NCI-H187 treated with DMSO at 0.1 percent for 48 hours (cell line): ENCODE measurements at places on chromosomes 3 and 15.

DNA sequence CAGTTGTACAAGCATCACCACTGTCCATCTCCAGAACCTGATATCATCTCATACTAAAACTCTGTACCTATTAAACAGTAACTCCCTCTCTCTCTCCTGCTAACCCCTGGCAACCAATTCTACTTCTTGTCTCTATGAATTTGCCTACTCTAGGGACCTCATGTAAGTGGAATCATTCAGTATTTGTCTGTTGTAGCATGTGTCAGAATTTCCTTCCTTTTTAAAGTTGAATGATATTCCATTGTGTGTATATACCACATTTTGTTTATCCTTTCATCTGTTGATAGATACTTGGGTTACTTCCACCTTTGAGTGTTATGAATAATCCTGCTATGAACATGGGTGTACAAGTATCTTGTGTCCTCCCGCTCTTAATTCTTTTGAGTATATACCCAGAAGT, 16.6 kb downstream of the ZNF592 start:
- no peak for DNase-seq

DNA sequence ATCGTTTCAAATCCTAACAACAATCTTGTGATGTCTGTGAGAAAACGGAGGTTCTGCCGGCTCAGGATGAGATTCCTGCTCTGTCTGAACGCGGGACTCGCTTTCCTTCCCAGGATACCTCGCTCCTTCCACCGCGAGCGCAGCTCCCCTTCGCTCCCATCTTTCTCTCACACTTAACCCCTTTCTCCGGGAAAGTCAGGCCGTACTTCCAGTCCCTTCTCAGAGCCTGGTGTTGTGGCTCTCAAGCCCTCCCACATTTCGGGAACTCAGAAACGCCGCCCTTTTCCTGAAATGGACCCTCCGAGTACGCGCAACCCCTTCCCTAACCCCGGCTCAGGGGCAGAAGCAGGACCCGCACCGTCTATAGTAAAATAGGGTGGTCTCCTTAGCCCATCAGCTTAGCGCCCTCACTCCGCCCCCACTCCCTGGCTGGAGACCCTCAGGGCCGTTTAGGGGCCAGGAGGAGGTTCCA, 378 bp upstream of the FEM1B start:
- no peak for DNase-seq

DNA sequence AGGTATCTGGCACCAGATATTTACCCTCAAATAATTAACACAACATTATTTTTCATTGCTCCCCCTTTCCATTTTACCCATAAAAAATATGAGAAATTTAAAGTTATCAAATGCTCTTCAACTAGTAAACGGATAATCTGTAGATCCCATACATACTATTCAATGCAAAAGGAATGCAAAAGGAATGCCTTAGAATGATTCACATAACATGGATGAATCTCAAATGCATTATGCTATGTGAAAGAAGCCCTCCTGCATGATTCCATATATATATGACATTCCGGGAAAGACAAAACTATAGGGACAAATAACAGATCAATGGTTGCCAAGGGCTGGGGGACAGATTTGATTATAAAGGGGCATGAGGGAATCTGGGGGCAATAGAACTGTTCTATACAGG, 195.7 kb downstream of the STT3B start:
- no peak for DNase-seq

- no peak for DNase-seq
Measured at GRCh38 chr3:20857636-20858035, 671.6 kb upstream of the SGO1 start.

GRCh38 chr3:7484636-7485035, 623.7 kb downstream of the GRM7 start:
- no peak for DNase-seq

DNA sequence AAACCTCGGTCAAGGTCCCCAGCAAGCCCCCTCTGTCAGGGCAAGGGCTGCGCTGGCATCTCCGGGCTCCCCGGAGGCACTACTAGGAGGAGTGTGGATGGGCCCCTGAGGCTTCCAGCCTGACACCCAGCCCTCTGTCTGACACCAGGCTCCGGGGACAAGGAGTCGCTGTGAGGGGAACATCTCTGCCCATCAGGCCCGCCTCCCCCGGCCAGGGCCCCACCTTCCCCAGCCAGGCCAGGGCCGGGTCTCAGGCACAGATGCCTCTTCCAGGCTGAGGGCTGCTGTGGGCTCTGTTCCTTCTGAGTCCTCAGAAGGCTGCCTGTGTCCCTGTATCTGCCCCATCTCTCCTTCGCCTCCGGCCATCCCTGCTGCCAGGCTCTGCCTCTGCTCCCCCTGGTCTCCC, 15.8 kb downstream of the CSPG4 start:
- no peak for DNase-seq

GRCh38 chr15:32994810-32995424, 199.6 kb downstream of the FMN1 start:
- DNase-seq, result no peak

GRCh38 chr3:122301063-122301462, 24.0 kb upstream of the CSTA start:
- DNase-seq, result no peak

DNA sequence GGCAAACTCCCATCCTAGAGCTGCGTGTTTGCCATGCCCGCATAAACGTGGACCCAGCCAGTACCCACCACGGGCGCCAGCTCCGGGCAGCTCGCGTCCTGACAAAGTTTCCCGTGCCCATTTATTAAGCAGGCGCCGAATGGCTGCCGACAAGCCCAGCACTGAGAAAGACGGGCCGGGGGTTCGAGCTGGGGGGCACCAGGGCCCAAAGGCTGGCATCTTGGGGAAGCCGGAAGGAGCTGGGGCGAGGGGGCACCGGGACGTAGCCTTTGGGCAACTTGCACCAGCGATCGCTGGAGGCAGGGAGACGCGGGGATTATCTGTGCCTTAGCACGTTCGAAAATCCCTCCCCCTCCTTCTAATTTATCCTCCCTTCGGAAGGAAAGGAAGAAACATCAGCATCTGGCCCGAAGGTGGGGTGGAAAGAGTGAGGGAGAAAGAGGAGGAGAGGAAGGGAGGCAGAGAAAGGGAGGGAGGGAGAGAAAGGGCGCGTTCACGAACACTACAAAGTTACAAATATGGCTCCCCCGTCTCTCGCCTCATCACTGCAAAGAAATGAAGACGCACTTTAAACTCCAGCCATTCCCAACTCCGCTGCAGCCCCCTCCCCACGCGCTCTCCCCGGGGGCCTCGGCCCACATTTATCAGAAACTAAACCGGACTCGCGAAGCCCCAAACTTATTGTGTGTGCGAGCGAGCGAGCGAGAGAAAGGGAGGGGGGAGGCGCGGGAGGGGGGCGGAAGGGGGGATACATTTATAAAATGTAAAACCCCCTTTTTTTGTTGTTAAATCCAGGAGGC, 1.0 kb downstream of the ANP32A start:
- no peak for DNase-seq

- no peak for DNase-seq
Measured at GRCh38 chr3:64815789-64816188, 128.0 kb upstream of the ADAMTS9 start.

DNA sequence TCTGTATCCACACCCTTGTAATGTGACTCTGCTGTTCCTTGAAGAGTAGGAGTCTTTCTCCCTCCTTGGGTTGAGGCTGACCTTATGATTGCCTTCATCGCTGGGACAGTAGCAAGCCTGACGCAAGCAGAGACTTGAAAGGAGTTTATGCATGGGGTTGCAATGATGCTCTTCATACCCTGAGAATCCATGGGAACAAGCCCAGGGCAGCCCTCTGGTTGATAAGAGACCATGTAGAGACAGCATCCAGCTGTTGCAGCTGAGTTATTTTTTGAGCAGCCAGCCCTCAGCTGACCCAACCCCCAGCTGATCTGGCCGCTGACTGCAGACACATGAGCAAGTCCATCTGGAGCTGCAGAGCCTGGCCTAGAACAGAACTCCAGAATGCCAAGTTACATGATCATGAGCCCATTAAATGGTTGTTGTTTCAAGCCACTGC, 60.6 kb upstream of the ARNT2 start:
- DNase-seq, result no peak

GRCh38 chr3:6825524-6825923, 35.4 kb upstream of the GRM7 start:
- no peak for DNase-seq

- no peak for DNase-seq
Measured at GRCh38 chr3:40979962-40980361, 219.3 kb upstream of the CTNNB1 start.

DNA sequence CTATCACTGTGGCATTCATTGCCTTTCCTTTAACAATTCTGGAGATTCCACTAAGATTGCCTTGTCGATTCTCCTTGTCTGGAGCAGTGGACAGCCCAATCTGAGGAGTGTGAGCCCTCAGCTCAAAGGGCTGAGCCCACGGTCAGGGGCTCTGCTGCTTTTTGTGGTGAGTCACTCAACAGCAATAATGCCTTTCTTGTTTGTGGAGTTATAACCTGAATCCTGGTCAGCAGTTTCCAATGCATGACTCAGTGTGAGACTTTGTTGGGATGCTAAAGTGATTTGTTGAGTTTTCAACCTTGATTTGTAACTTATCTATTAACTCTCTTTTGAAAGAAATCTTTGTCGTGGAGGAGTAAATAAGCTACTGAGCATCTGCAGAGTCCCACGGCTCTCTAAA, 183.5 kb downstream of the TJP1 start:
- no peak for DNase-seq

DNA sequence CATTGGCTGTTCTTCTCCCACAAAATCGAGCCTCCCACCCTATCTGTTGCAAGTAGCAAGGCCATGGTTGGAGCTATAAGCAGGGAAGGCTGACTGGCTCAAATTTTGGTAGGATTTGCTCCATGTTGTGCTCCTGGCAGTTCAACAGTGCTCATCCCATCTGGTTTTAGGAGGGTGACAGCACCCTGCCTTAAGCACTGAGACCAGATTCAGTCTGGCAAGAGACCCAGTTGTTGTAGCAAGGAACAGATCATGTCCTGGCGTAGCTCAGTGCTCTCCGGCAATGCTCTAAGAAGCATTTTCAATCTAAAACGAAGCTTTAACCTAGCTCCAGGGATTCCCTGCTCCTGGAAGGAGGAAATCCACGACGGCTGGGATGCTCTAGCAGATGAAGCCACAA, 91.2 kb downstream of the RGMA start:
- DNase-seq, result no peak

GRCh38 chr3:39531066-39531465, 63.6 kb downstream of the MOBP start:
- no peak for DNase-seq

GRCh38 chr3:111874177-111874820, 15.2 kb downstream of the PHLDB2 start:
- no peak for DNase-seq

- DNase-seq, result no peak
Measured at GRCh38 chr3:193078996-193079753, 161.5 kb upstream of the MB21D2 start.
